ENCODE measurements at places on chromosomes 3 and 15.
A peak's percentile ranks its signal among the peaks of the same experiment; 100 is the strongest.

DNA sequence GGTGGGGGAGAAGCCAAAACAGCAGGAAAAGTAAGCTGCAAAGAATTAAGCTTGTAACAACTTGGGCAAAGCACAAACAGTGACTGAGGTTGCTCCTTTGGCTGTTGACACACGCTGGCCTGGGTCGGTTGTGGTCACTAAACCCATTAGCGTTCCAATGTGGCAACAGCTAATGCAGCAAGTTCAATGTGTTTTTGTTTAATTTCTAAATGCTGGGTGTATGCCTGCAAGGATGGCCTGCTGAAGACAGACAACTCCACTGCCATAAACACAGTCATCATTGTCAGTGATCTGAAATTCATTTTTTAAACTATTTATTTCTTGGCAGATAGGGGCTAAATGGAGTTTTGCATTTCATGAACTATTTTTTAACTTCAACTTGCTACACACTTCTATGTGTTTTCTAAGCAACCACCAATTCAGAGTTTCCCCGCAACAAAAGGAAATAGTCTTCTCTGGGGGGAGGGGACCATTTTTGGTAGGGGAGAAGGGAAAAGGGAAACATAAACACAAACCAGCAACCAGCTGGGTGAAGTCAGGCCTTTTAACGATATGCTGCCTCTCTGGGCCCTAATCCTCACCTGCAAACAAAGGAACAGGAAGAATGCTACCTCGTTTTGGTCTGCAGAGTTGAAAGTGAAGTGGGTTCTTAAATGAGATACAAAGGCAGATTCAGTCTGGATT lies 34.8 kb upstream of the WNT5A start:
- DNase-seq, result no peak

DNA sequence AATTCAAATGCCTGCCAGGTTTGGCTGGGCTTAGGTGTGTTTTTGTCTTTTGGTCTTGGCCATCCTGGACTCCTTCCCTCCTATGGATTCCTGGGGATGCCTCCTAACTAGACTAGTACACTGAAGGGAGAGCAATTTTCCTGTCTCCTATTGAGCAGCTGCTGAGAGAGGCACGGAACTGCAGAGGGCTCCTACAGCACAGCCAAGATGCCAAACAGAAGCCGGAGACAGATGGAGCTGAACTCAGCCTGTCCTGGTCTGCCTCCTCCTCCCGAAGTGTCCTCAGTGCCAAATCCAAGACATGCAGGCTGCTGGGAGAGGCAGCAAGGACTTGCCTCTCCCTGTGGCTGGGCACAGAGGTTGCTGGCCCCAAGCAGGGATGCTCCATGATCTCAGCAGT lies 256.6 kb upstream of the PROK2 start:
- no peak for DNase-seq

GRCh38 chr3:96996009-96996408 lies 181.6 kb downstream of the EPHA6 start:
- DNase-seq, result no peak

- peak; percentile 40 for DNase-seq
Measured at GRCh38 chr3:10339376-10339955, 18.6 kb upstream of the SEC13 start.

DNA sequence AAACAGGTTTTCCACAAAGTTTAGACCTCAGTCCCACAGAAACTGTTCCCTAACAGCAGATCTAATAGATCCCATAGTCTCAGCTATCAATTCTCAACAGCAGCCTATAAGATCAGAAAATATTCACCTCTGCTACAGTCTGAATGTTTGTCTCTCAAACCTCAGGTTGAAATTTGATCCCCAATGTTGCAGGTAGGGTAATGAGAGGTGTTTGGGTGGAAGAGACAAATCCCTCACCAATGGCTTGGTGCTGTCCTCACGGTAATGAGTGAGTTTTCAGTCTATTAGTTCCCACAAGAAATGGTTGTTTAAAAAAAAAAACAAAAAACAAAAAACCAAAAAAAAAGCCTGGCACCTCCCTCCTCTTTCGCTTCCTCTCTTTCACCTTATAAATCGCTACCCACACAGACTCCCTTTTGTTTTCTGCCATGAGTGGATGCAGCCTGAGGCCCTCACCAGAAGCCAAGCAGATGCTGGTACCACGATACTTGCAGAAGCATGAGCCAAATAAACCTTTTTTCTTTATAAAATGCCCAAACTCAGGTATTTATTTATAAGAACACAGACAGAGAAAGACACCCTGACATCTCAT lies 14.2 kb downstream of the ZNF280D start:
- DNase-seq, result no peak

Measured in posterior vena cava (tissue), 2 donors.